Fibroblast of upper back skin (primary cell): ENCODE measurements at places on chromosomes 2 and 18.

DNA sequence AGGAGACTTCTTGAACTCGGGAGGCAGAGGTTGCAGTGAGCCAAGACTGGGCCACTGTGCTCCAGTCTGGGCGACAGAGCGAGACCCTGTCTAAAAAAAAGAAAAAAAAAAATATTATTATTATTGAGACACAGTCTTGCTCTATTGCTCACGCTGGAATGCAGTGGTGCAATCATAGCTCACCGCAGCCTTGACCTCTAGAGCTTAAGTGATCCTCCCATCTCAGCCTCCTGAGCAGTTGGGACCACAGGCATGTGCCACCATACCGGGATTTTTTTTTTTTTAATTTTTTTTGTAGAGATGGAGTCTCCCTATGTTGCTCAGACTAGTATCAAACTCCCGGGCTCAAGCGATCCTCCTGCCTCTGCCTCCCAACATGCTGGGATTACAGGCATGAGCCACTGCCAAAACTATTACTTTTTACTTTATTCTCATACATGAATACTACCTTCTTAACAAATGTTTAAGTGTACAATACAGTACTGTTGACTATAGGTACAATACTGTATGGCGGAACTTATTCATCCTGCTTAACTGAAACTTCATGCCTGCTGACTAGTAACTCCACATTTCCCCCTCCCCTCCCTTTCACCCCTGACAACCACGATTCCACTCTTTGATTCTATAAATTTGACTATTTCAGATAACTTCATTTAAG lies 15.5 kb downstream of the FBXO11 start:
- DNase-seq, result peak; percentile 30

GRCh38 chr2:235257590-235257989 lies 236.3 kb upstream of the AGAP1 start:
- DNase-seq, result no peak

DNA sequence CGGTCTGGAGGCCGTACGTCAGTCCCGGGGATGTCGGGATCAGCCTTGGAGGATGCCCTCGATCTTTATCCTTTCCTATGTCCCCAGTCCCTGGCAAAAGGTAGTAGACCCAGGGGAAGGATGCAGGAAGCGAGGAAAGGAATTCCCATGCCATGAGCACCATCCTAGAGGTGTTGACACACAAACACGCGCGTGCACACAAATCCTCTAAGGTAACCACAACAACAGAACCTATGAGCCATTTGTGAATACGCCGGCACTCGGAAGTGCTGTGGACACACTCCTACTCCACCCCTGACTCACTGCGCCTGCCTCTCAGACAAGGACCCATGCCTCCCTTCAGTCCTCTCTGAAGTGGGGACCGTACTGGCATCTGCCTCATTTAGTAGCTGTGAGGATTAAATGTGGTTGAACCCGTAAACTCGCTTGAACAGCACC lies 11.3 kb upstream of the MLPH start:
- DNase-seq, result peak; percentile 56

DNA sequence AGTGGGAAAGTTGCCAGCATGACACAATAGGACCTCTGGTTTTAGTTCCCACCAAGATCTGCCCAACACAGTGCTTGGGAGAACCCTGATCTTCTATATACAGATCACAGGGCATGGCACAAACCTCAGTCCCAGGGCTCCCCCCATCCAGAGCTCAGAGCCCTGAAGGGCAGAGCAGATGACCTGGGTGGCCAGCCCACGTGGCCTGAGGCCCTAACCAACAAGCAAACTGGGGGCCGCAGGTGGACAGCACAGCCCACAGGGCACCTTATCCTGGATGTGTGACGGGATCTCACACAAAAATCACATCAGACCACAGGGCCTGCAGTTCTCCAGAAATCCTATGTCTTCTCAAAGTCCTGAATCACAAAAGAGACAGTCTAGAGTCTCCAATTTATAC lies 34.7 kb downstream of the CRACDL start:
- DNase-seq, result no peak

DNA sequence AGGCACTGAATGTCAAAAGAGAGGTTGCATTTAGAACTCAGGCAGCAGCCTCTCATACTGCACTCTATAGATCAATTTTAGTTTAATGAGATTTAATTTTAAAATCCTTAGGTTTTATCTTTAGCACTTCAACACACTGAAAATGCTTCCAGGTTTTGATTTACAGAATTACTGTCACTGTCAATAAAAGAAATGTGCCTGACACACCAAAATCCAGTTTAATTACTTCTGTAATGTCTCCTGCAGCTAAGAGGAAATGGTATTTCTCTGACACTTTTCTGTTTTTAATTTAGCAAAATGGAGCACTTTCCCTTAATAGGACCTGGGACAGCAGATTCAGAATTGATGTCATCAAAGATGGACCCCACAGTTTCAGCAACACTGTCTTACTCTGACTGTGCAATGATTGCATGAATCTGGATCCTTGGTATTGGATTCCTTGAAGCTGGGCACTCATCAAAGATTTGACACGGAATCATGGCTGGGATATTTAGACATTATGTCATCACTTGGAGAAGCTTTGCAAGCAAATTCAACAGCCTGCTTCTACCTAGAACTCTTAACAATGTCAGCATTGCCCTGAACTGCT lies 576.5 kb downstream of the NRXN1 start:
- DNase-seq, result no peak

DNA sequence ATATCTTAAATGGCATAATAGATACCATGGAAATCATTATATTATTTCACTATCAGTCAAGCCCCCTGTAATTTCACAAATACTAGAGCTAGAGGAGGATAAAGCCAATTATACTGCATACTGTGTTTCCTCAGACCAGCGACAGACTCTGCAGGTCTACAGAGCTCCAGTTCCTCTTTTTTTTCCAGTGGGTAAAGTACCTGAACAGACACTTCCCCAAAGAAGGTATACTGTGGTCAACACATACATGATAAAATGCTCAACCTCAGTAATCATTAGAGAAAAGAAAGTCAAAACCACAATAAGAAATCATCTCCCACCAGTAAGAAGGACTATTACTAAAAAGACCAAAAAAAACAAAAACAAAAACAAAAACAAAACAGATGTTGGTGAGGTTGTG lies 44.6 kb downstream of the SCN7A start:
- DNase-seq, result no peak

GRCh38 chr2:68900496-68901198 lies 29.4 kb upstream of the BMP10 start:
- no peak for DNase-seq

DNA sequence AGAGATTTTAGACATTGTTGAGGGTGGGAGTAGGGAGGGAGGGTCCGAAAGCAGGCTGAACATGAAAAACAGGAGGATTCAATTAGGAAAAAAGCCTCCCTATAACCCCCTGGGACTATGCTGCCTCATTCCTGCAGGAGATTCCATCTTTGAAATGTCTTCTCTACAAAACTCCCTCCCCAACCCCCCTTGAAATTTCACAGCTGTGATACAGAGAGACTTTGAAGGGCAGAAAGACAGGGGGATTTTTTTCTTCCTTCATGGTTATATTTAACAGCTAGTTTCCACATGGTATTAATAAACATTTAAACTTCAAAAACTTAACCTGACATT lies 57.6 kb downstream of the TRIB2 start:
- DNase-seq, result peak; percentile 95

- DNase-seq, result peak; percentile 42
Observed at GRCh38 chr18:76691800-76692199, 130.6 kb upstream of the ZNF236 start.

DNA sequence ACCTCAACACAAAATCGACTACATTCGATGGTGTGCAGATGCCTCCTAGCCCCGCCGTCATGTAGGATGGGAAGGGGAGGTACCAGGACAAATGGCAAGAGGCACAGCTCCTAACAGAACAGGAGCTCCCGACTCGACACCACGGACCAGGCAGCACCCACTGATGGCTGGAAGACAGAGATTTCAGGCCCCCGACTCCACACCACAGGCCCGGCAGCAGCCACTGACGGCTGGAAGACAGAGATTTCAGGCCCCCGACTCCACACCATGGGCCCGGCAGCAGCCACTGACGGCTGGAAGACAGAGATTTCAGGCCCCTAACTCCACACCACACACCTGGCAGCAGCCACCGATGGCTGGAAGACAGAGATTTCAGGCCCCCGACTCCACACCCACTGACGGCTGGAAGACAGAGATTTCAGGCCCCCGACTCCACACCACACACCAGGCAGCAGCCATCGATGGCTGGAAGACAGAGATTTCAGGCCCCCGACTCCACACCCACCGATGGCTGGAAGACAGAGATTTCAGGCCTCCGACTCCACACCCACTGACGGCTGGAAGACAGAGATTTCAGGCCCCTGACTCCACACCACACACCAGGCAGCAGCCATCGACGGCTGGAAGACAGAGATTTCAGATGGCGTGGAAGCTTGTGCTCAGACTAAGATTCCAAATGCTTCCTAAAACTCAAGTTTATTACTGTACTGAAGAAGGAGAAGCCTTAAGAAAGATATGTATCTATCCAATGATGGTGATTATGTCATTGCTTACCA lies 135.5 kb downstream of the EIPR1 start:
- no peak for DNase-seq
